RKO (cell line): ENCODE measurements at places on chromosomes 4 and X.
A peak's percentile ranks its signal among the peaks of the same experiment; 100 is the strongest.

DNA sequence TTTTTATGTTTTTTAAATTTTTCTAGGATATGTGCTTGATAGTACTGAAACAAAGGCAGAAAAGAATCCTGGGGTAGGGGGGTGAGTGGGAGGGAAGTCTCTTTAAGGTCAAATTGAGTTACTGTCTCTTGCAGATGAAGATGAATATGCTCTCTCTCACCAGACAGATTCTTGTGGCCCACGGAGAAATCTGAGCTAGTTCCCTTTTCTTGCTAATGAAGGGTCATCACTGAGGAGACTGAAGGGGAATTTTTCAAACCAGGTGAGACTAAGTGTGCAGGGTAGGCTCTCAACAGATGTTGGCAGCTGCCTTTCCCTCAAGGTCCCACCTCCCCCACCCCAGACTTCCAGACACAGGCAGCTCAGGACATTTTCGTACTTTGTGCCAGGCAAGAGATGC lies 21.5 kb downstream of the FAM9C start:
- no peak for DNase-seq

DNA sequence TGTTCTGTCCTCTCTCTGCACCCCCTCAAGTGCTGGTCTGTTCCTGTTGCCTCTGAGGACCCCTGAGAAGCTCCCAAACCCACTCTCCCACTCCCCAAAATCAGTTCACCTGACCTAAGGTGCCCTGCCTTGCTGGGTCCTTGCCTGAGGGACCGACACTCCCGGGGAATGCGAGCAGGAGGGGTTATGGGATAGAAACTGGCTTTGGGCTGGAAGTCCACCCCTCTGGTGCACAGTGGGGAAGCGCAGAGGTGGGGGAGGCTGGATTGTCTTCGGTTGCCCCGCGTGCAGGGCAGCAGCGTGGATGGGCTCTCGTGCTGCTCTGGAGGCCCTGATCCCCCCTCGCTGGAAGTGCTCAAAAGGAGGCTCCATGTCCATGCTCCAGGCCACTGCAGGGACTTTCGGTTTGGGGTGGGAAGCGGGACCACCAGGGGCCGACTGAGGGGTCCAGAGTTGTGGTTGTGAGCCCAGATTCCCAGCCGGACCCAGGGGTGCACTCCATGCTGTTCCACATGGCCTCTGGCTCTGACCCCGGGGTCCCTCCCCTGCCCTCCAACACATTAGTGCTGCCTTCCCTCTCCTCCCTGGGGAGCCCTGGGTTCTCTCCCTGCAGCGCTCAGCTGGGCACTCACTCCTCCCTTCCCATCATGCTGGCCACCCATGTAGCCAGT lies 7.6 kb downstream of the SORCS2 start:
- no peak for DNase-seq

- no peak for DNase-seq
Observed at GRCh38 chrX:17154001-17154400, 207.5 kb downstream of the REPS2 start.

GRCh38 chr4:11904117-11904535 lies 475.4 kb upstream of the HS3ST1 start:
- no peak for DNase-seq

DNA sequence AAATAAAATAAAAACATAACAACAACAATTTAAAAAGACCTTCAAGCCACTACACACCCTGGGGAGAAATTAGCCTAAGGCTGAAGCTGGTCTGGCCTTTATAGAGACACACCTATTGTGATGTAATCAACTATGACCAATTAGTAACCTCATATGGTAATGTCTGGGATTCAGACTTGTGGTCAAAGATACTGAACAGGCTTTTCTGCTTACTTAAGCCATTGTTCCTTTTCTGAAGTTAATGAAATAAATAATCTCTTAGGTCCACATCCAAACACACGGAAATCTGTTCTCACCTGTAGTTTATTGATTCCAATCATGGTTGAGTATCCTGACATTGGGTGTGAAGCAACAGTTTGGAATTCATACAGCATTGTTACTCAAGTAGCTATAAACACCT lies 152.5 kb downstream of the PLS3 start:
- DNase-seq: no peak

GRCh38 chr4:112975567-112976355 lies 73.7 kb upstream of the ANK2 start:
- DNase-seq: no peak

GRCh38 chrX:31832263-31832662 lies 760.4 kb upstream of the FTHL17 start:
- DNase-seq: peak; percentile 83

GRCh38 chr4:81789158-81789557 lies 317.5 kb upstream of the RASGEF1B start:
- no peak for DNase-seq

GRCh38 chr4:139876337-139876941 lies 210.8 kb downstream of the MGST2 start:
- DNase-seq: no peak

DNA sequence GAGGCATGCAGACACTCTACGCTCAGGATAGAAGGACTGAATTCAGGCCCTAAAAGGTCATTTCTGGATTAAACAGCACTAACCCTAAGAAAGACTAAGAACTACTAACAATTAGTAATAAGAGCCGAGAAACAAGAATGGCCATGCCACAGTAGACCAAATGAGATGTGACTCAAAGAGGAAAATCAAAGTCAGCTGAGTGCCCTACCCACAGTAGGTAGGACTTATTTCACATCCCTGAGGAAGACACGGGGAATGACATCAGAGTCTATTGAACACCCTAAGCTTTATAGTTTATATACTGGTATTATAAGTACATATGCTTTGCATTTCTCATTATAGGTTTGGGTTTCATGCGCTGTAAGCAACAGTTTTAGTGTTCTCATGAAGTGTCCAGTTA lies 2.7 kb upstream of the ARSJ start:
- DNase-seq: no peak

GRCh38 chr4:79025170-79025569 lies 85.9 kb upstream of the PAQR3 start:
- no peak for DNase-seq

DNA sequence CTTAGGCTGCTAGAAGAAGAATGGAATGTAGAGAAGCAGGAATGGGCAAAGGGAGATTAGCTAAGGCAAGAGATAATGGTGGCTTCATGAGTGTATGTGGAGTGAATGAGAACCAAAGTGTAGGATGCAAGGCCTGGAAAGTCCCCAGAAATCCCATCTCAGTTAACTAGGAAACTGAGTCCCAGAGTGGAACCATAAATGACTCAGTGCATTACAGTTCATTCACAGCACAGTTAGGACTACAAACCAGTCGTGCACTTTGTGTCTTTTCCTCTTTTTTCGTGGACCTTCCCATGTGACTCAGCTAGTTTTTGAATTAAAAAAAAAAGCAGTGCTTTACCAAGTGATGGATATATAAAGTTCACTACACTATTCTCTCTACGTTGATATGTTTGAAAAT lies 27.7 kb upstream of the REST start:
- no peak for DNase-seq

- DNase-seq: no peak
Observed at GRCh38 chr4:110190249-110190648, 8.2 kb downstream of the ELOVL6 start.

DNA sequence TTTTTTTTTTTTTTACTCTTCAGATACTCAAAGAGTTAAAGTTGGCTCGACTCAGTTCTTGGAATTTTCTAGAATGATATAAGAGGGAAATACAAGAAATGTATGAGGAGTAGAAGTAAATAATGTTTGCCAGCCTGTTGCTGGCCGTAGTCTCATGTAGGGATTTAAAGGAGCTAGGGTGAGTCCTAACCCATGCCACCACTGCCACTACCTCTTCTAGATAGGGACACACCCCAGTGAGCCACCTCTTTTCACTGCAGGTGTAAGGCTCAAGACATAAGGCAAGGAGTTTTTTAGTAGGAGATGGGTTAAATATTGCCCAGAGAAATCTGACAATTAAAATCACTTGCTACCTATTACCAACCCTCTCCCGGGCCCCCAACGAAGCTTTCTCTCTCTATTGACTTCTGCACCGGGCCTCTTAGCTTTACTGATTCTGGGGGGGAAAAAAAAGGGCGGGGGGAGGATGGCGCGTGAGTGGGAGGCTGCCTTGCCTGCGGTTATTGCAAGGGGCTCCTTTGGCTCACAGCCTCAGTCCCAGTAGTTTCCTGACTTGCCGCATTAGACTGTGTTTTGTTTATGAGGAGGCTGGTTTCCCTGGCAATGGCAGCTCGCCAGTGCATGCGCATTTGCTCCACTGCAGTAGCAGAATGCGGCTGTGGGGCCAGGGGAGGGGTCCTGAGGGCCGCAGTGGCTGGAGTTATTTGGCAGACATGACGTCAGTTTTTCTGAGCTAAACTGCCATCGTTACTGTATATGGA lies 3.0 kb downstream of the LINC00632 start:
- no peak for DNase-seq

DNA sequence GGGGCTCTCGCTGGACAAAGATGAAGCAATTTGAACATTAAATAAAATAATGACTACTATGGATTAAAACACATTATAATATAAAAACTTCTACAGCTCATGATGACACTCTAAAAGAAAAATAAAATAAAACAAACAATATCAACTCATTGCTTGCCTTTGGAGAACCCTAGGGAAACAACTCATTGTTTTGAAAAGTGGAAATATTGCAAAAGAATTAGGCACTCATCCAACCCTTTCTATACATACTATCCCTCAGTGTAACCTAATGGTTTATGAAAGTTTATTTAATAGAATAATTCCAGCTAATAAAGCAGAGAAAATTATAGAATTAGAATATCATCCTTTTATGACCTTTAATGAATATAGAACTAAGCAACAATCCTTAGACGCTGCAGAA lies 718 bp downstream of the RAB40A start:
- no peak for DNase-seq

DNA sequence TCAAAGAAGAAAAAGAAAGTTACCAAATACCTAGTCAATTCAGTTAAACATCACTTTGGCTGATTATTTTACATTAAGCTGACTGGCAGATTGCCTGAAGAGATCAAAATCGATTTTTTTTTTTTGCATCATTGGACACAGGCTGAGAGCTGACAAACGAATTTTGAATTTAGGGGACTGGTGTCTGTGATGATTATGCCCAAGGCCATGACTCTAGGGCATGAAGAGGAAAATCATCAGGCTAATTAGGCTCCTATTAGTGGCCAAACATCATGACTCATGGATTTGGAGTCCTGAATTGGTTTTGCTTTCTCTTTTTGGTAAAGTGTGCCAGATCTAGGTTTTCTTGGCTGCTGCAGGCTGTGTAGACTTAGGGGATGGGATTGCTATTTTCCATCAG lies 829.3 kb upstream of the LCORL start:
- DNase-seq: no peak

DNA sequence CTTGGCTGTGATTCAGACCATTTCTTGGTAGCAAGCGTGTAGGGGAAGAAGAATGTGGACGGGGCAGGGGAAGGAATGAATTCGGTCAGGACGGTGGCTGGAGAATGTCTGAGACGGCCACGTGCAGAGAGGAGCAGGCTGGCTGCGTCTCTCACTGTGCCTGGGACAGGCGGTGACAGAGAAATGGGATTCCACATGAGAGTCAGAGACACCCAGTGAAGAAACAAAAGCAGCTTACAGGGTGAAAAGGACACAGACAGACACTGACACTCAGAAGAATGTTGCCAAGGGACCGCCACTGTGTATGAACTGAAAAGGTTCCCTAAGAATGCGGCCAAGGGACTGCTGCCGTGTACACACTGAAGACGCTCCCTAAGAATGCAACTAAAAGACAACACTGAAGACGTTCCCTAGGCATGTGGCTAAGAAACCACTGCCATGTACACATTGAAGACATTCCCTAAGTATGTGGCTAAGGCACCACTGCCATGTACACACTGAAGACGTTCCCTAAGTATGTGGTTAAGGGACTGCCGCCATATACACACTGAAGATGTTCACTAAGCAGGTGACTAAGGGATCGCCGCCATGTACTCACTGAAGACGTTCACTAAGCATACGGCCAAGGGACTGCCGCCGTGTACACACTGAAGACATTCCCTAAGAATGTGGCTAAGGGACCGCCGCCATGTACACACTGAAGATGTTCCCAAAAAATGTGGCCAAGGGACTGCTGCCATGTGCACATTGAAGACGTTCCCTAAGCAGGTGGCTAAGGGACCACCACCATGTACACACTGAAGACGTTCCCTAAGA lies 49.1 kb downstream of the DHRSX start:
- DNase-seq: peak; percentile 30

GRCh38 chr4:150264595-150265161 lies 186.4 kb downstream of the DCLK2 start:
- no peak for DNase-seq

DNA sequence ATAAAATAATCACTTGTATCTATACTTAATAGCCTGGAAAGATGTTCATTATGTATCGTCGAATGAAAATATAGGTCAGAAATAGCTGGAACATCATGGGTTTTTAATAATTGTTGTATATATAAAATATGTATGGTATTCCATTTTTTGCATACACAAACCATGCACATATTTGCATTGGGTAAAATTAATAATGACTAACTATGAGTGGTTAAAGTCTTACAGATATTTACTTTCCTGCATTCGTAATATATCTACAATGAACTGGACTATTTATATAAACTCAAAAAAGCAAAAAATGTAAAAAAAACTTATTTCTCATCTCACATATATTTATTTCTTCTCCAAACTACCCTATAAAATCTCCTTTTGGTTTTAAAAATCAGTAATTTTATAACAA lies 46.0 kb downstream of the CYLC1 start:
- DNase-seq: no peak

- DNase-seq: no peak
Observed at GRCh38 chr4:8297141-8297601, 27.6 kb downstream of the HTRA3 start.

GRCh38 chr4:82799006-82799881 lies 648 bp upstream of the SCD5 start:
- DNase-seq: no peak

DNA sequence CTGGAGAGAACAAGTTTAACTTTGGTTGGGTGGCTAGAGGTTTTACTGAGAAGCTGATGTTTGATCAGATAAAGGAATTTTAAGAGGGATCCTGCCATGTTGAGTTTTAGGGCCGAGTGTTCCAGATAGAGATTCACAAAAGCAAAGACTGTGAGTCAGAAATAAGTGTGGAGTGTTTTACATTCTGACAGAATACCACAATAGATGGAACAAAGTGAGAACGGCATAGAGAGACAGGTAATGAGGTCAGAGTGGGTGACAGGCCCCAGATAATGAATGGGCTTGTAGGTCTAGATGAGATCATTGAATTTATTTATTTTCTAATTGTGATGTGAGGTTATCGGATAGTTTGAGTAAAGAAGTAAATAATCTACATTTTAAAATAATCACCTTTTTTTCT lies 502.6 kb downstream of the EPHA5 start:
- DNase-seq: no peak

- DNase-seq: peak; percentile 77
Observed at GRCh38 chr4:153345012-153345981, 809 bp downstream of the MND1 start.

- no peak for DNase-seq
Observed at GRCh38 chrX:120253784-120254183, 3.2 kb downstream of the ZBTB33 start.

- no peak for DNase-seq
Observed at GRCh38 chr4:184399512-184399908, 74.8 kb downstream of the IRF2 start.

DNA sequence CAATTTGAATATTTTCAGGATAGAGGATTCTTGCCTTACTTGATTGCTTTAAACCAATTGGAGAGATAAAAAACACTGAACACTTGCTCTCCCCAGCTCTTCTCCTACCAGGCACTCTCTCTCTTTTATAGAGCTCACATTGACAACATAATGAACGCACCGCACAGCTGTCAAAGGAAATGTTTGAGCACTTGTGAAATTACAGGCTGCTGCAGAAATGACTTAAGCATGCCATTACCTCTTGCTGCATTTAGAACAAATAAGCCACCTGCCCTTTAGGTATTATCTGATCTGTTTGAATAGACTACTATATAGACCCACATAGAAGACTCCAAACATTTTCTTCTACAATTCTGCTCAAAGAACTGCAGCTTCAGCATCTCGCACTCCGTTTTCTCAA lies 227.7 kb downstream of the C4orf33 start:
- DNase-seq: no peak
